ENCODE measurements at places on chromosomes 12 and 14.

GRCh38 chr14:95237958-95238340 is 80.6 kb upstream of the DICER1 start:
- DNase-seq: no peak

DNA sequence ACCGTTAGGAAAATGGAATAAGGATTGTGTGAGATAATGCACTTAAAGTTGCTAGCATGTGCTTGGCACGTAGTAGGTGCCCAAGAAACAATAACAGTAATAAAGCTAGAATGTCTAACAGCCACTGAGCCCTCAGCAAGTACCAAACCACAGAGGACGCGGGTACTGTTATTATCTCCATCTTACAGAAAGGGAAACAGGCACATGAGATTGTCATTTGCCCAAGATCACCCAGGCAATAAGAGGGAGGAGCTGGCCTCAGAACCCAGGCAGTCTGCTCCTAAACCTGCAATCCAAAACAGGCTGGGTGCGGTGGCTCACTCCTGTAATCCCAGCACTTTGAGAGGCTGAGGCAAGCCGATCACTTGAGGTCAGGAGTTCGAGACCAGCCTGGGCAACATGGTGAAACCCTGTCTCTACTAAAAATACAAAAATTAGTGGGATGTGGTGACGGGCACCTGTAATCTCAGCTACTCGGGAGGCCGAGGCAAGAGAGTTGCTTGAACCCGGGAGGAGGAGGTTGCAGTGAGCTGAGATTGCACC is 5.1 kb upstream of the SDS start:
- no peak for DNase-seq

GRCh38 chr12:122079532-122080081 is 1.1 kb downstream of the MLXIP start:
- no peak for DNase-seq

GRCh38 chr12:83461336-83461935 is 774.7 kb downstream of the TMTC2 start:
- no peak for DNase-seq

DNA sequence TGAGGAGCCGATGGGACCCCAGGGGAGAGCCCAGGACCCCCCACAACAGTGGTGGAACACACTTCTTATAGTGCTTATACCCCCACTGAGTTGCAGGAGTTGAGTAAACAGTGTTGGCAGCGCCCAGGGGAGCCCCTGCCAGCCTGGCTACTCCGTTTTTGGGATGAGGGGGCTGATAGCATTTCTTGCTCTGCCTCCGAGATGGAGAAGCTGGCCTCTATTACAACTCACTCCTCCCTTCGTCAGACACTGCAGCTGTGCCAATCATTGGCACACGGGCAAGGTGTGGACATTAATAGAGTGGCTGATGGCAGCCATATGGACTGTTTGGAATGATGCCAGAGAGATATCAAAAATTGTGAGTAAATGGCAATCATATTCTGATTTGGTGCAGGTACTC is 94.9 kb upstream of the TMPO start:
- no peak for DNase-seq

DNA sequence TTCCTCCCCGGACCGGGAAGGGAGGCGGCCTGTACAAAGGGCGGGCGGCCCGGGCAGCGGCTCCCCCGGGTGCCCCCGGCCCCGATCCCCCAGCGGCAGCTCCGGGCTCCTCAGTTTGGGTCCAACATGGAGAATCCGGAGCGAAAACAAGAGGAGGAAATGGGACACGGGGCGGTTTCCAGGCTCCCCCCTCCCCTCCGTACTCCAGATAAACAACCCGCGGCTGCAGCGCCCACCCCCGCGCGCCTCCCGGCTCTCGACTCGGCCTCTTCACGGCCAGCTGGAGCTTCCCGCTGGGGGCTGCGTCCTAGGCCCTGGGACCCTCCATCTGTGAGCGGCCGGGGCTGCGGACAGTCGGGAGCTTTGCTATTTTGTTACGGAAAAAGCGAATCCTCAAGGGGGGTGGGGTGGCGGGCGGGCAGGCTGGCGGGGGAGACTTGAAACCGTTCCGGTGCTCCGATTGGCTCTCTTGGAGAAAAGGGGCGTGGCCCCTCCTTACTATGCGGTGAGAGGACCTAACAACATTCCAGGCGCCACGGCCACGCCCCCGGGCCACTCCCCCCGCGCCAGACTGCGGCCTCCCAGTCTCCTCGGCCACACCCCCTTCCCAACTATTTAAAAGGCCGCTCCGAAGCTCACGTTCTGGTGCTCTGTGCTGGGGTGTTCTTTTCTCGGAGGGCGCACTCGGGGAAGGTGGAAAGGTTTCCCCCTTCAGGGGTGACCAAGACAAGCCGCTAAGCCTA is at the start of gene CTDSP2:
CTDSP2 (minus strand) TSS at position 153 of the 743 bp plus-strand sequence. CDS start 294 bp downstream, outside the sequence.
- DNase-seq: peak; percentile 77

GRCh38 chr14:58738189-58738836 is 100.6 kb downstream of the DACT1 start:
- no peak for DNase-seq

GRCh38 chr14:52025310-52025709 is 36.0 kb downstream of the RTRAF start:
- DNase-seq: no peak

- no peak for DNase-seq
These were observed 127.7 kb upstream of the MAX start for GRCh38 chr14:65229748-65230728.

DNA sequence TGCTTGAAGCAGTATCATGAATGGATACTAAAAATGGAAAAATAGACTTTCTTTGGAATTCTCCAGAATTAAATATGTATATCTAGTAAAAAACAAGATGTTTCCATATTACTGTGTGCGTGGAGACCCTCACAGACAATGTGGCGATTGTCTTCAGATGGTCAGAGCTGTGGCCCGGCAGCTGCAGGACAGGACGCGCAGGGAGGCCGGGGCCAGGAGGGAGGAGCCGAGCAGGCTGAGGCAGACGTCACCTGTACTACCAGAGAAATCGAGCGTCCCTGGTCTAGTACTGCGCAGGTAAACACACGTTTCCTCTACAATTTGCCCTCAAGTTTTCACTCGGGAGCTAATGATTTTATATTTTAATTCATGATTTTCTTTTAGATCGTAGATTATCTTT is 22.8 kb downstream of the DDX51 start:
- DNase-seq: no peak

- no peak for DNase-seq
These were observed 14.0 kb downstream of the VSIG10 start for GRCh38 chr12:118089782-118090181.

DNA sequence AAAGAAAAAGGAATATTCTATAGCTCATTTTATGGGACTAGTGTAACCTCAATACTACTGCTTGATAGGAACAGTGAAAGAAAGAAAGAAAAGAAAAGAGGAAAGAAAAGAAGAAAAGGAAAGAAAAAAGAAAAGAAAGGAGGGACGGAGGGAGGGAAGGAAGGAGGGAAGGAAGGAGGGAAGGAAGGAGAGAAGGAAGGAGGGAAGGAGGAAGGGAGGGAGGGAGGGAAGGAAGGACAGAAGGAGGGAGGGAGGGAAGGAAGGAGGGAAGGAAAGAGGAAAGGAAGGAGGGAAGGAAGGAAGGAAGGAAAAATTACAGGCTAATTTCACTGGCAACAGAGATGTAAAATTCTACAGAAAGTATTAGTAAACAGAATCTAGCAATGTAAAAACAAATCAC is 215.5 kb downstream of the ITPR2 start:
- no peak for DNase-seq

GRCh38 chr12:53869500-53869899 is 69.1 kb upstream of the HOXC13 start:
- DNase-seq: no peak

DNA sequence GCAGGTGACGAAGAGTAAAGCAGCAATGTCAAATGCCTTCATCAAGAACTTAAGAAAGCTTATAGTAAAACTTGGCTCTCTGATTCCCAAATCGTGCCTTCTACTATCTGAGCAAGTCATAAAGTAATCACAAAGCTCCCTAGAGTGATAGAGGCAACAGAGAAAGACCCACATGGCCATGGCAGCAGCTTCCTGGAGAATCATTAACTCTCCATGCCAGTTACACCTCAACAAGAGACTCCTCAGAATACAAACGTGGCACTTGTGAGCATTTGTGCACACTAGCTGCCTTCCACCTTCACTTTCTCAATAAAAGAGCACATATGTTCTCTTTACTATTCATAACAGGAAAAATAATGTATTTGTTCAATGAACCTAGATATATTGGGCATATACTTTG is 48.0 kb downstream of the PLCZ1 start:
- DNase-seq: no peak

DNA sequence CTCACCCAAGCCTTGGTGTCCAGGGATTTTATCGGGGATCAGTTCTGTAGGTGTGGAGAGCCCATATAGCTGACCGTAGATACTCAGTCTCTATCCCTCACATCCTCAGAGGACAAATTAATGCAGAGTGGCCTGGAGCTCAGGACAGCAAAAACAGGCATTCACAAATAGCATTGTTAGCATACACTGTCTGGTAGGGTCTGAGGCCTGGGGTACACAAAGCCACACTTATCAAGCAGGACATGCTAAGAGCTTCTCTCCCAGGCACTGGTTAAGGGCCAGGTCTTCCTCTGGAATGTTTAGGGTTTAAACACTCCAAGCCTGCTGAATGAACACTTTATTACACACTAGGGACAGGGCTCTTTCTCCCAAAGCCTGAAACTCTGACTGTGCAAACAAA is 253.2 kb downstream of the NEDD1 start:
- DNase-seq: no peak

GRCh38 chr12:26122681-26123481 is 2.0 kb downstream of the BHLHE41 start:
- DNase-seq: no peak

DNA sequence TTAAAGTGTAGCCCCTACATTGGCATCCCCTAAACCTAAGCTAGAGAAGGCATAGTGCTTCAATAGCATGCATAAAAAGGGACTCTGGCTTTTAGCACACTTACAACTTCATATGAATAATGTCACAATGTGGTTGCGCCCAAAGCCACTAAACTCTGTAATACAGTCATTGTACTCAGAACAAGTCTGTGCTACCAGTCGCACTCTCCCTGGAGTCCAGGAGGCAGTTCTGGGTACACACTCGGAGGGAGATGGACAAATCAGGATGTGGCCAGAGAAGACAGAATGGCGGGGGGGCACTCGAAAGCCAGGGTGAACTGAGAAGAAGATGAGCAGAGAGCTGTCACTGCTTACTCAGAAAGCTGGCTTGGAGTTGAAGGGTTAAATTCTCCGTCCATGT is 10.6 kb downstream of the SAMD4A start:
- DNase-seq: no peak
